ENCODE measurements at places on chromosomes 16 and 17.

GRCh38 chr16:50037662-50038220 is 12.7 kb downstream of the CNEP1R1 start:
- H3K27me3 ChIP-seq: no peaks in the 10 kb centered on the region
- no peak overlapping the region for H3K4me3 ChIP-seq
- no peak for DNase-seq
- H3K36me3 ChIP-seq: no peaks in the 10 kb centered on the region
- peaks cover 12% of the 10 kb centered on the region for H3K4me1 ChIP-seq

DNA sequence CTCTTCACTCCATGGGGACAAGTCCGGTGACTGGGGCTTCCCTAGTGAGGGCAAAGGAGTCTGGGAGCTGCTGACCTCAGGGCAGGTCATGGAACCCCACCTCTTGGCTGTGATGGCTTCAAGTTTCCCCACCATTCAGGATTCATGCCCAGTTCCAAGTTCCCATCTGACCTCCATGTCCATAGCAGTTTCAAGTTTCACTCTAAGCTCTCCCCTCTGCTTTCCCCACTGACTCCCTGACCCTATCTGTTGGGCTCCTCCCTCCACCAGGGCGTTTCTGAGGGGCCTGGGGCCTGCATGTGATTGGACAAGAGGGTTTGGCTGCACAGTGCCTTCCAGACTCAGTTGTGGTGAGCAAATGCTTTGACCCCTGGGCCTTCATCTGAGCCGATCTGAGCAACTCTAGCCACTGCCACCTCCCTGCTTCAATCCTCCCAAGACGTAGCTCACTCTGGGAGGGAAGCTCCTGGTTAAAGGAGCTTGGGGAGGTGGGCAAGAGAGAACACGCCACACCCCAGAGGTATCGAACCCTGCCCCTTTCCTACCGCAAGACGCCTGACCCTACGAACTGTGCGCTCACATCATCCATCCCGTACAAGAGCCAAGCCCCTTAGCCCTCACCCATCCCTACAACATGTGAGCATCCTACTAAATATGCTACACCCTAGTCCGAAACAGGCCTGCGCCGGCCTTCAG is 8.3 kb downstream of the ZNF629 start:
- no peaks in the 10 kb centered on the region for H3K27me3 ChIP-seq
- no peak overlapping the region for H3K4me3 ChIP-seq
- DNase-seq: no peak
- no peaks in the 10 kb centered on the region for H3K4me1 ChIP-seq

DNA sequence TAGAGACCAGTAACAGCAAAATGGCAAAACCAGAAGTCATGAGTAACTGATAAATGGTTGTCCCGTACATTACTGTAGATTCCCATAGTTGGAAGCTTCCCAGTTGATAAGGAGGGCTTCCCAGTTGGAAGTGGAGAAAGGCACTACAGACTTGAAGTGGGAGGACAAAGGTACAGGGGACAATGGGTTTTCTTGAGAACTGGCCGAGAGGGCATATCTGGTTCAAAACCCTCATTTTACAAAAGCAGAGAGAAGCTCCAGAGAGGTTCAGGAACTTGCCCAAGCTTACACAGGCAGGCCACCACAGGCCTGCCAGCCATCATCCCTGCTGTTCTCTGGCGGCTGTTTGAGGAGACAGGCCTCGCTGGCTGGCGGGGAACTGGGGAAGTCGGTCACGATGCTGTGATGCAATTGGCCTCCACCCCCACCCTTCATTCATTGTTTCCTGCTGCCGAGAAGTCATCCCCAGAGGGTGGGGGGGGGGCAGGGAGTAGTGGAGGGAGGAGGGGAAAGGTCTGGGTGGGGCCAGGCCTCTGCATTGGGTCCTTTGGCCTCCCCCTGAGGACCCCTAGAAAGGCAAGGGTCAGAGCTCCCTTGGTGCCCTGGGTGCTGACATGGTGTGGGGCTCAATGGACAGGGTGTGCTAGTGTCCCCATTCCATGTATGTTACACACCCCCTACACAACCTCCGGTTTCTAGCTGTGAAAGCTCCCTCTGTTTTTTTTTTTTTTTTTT is 3.0 kb downstream of the UBALD2 start:
- H3K27ac ChIP-seq: peak overlapping the region; percentile 92
- H3K4me1 ChIP-seq: peaks cover 44% of the 10 kb centered on the region
- DNase-seq: peak; percentile 52

- no peak overlapping the region for H3K4me3 ChIP-seq
- no peak overlapping the region for H3K27ac ChIP-seq
Observed at GRCh38 chr17:2263183-2264066, 40.2 kb downstream of the SMG6 start.

- no peaks in the 10 kb centered on the region for H3K4me1 ChIP-seq
- no peaks in the 10 kb centered on the region for H3K27me3 ChIP-seq
- H3K36me3 ChIP-seq: no peaks in the 10 kb centered on the region
- H3K4me3 ChIP-seq: no peak overlapping the region
- H3K27ac ChIP-seq: no peak overlapping the region
- no peak for DNase-seq
Observed at GRCh38 chr16:17921357-17921978, 415.1 kb downstream of the NPIPA8 start.

GRCh38 chr17:28029044-28029443 is 13.4 kb upstream of the NLK start:
- H3K4me3 ChIP-seq: no peak overlapping the region
- H3K36me3 ChIP-seq: no peaks in the 10 kb centered on the region
- no peak for DNase-seq
- H3K4me1 ChIP-seq: peaks cover 6% of the 10 kb centered on the region
- peak overlapping the region; percentile 69 for H3K27ac ChIP-seq

Measured in pancreas (tissue), 10 donors.